NCI-H1417 (cell line): ENCODE measurements at places on chromosomes 2 and 18.

DNA sequence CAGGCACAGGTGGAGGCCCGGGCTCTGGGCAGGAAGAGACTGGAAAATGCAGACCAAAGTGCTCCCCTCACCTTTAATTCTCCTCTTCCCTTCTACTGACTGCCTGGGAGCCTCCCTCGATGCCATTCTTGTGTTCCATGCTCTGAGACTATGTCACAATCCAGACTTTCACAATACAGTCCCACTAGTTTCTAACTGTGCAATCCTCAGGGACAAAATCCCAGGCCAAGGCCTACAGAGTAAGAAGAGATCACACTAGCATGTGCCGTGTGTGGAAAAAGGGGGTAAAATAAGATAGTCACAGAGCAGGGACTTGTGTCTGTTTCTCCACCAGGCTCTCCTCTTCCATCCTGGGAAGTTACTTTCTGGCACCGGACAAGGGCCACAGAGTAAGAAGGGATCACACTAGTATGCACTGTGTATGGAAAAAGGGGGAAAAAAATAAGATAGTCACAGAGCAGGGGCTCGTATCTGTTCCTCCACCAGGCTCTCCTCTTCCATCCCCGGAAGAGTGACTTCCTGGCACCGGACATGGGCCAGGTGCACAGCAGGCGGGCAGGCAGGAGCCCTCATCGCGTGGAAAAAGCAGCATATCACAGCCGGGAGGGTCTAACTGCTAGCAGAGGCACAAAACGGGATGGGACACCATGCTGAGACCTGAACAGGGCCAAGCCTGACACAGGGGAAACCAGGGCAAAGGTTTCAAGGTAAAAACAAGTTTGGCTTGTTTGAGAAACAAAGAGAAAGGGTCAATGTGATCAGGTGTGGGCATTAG is 9.6 kb downstream of the CYB5A start:
- DNase-seq: peak; percentile 59

DNA sequence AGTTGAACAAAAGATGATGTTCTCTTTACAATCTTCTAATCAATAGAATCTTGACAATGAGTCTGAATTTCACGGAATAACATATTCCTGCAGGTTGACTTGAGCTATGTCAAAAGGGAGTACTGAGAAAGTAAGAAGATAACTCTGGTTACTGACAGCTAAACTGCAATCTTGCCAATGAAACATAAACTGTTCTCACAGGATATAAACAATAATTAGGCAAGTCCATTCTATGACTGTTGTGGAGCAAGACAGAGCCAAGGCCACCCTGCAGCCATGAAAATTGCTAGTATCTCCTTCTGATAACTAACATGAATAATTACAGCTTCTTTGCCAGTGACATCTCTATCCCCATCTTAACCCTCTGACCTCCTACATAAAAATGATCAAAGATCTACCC is 6.3 kb upstream of the RPRD1A start:
- DNase-seq: no peak

DNA sequence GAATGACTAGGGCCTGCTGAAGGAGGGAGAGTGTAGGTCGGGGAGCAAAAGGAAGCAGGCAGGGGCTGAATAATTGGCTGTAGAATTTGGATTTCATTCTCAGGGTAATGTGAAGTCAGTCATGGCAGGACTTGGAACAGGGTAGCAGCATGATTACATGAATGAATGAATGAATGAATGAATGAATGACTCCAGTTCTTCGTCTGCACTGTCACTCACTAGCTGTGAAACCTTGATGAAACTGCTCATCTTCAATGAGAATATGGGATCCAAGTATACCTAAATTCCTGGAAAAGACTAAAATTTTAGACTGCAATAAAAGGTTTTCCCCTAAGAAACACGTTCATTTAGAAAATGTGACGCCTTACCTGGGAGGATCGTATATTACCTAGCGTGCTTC is 3.0 kb upstream of the RND3 start:
- no peak for DNase-seq

- DNase-seq: no peak
Measured at GRCh38 chr2:183267148-183267827, 143.0 kb downstream of the NUP35 start.

- DNase-seq: peak; percentile 31
Measured at GRCh38 chr18:24271381-24272228, 126.0 kb downstream of the OSBPL1A start.

DNA sequence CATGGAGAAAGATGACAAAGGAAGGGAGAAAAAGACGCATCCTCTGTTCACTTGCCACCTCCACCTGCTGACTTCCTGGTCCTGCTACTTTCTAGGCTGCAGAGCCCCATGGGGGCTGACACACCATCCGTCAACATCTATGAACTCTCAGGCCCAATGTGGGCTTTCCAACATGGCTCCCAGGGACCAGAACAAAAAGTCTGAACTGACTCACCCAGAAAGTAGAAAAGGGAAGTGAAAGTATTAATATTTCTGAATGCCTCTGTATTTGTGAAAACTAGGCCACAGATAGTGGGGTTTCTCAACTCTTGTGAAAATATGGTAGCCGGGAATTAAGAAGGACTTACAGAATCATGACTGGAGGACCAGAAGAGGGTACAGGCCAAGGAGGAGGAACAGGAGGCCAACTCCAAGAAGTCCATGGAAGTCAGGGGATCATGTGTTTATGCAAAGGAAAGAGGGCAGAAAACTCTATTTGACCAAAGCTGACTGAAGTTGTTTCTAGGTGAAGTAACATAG is 123.1 kb upstream of the CAB39 start:
- DNase-seq: no peak

DNA sequence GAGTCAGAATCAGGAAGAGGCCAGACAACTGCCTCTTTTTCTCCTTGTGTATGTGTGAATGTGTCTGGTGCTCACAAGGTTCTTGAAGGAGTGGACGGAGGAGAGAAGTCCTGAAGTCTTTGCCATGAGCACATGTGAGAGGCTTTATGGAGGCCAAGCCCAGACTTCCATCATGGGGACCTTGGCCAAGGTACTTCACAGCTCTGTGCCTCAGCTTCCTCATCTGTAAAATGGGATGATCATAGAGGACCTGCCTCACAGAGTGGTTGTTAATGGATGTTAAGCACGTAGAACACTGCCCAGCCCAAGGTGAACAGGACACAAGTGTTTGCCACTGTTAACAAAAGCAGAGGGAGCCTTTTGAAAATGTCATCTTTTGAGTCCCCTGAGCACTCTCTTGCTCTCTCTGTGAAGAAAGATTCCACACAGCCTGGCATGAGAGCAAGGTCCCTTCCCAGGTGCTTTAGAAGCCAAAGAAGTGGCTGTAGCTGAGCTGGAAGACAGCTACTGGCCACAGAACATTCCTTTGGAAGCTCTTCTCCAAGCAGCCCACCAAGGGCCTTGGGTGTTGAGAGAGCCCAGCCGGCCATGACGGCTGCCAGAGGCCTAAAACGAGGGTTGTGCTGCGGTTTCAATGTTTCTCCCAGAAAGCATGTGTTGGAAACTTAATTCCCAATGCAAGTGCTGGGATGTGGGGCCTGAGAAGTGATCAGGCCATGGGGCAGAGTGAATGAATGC is 41.8 kb upstream of the ASPRV1 start:
- DNase-seq: no peak

DNA sequence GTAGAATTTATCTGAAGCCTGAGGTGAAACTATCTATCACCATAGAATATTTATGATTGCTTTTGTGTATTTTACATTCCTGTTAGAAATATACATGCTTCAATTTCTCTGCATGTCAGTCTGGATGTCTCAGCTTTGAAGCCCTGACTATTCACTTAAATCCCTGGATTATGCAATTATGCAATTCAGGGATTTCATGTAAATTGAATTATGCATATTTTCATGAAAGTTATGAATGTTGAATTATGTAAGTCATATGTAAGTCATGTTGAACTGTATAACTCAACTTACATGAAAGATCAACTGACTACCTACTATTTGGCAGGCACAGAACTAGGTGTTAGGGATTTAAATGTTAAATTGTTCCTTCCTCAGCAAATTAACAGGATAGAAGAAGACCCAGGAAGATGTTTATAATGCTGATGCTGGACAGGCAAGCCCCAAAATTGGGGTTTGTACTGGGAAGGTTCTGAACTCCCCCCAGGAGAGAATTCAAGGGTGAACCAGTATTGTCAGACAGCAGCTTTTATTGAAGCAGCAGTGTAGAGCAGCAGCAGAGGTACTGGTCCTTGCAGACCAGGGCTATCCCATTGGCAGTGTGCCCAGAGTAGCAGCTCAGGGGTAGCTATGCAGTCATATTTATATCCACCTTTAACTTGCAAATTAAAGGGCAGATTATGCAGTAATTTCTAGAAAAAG is 236.5 kb downstream of the ZNF804A start:
- no peak for DNase-seq

- DNase-seq: no peak
Measured at GRCh38 chr2:3611589-3611988, 16.7 kb downstream of the COLEC11 start.

DNA sequence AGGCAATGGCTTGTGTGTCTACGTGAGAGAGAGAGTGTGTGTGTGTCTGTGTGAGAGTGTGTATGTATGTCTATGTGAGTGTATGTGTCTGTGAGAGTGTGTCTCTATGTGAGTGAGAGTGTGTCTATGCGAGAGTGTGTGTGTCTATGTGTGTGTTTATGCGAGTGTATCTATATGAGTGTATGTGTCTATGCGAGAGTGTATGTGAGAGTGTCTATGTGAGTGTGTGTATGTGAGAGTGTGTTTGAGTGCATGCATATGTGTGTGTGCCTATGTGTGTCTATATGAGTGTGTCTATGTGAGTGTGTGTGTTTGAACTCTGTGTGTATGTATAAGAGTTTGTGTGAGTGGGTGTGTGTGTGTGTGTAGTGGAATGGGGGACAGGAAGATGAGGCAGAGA is 9.8 kb upstream of the GNLY start:
- DNase-seq: peak; percentile 41

GRCh38 chr2:25324905-25325592 is 16.7 kb downstream of the DNMT3A start:
- DNase-seq: no peak

DNA sequence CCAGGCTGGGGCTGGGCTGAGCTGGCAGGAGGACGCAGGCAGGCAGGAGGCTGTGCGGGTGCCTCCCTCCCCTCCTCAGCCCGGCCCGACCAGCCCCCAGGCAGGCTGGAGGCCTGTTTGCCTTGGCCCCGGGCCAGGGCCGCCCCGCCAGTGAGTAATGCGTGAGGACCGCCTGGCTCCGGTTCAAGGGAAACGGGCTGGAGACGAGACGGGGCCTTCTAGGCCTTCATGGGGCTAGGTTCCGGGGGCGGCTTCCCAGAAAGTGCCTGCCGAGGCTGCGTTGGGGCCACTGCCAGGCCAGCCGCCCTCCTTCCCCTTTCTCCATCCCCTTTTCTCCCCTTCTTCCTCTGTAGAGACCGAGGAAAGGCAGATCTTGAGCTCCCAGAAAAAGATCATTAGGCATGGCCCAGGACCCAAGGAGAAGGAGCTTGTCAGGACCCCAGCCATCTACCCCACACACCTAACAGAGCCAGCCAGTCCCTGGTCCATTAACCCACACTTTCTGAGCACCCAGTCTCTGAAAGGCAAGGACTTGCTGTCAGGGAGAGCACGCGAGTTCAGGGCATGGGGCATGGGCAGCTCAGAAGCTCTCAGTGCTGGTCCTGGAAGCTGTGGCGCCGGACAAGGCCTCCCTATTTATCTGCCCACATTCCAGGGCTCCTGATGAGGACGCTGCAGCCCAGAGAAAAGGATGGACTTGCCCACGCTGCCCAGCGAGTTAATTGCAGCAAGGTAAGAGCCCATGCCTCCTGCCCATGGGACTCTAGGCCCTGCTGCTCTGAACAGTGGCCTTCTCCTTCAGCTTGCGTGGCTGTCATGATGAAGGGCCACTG is 48.5 kb downstream of the SMAD7 start:
- peak; percentile 91 for DNase-seq

- no peak for DNase-seq
Measured at GRCh38 chr2:121735518-121736074, 1.1 kb downstream of the NIFK start.

DNA sequence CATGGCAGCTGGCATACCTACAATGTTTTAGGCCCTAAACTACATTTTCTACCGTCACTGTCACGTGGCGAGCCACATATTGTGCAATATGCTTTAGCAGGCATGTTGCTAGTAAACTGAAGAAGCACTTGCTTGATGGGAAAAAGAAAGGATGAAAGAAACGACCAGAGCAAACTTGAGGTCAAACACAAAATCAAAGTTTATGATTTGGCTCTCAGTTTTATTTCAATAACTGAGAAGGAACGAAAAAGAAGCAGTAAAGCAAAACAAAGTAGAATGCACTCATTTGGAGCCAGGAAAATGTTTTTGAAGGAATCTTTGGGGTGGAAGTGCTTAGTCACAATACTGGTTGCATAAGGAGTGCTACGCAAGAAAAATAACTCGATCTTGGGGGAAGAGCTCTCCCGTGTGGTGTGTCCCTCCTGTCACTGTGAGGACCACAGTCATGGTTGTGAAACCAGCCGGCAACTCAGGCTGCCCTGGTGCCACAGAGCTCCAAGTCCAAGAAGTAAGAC is 349.8 kb downstream of the RBM43 start:
- no peak for DNase-seq

DNA sequence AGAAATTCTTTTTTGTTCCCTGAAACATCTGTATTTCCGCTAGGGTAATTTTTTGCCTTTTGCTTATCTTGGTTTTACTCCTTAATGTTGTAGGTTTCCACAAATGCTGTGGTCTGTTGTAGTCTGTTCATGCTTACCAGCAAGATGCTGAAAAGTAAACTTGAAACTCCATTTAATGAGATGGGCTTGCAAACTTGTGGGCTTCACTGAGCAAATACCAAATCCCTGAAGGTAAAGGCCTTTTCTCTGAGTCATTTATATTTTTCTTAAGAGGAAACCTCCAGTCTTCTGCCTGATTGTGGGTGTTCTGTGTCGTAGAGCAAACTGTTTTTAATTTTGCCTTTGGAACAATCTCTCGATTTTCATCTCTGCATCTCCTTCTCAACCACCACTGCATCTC is 9.3 kb downstream of the SP140 start:
- DNase-seq: no peak

GRCh38 chr18:3525870-3526420 is 76.0 kb downstream of the TGIF1 start:
- DNase-seq: no peak

- DNase-seq: no peak
Measured at GRCh38 chr2:82342356-82342755, 2037.8 kb upstream of the LRRTM1 start.

DNA sequence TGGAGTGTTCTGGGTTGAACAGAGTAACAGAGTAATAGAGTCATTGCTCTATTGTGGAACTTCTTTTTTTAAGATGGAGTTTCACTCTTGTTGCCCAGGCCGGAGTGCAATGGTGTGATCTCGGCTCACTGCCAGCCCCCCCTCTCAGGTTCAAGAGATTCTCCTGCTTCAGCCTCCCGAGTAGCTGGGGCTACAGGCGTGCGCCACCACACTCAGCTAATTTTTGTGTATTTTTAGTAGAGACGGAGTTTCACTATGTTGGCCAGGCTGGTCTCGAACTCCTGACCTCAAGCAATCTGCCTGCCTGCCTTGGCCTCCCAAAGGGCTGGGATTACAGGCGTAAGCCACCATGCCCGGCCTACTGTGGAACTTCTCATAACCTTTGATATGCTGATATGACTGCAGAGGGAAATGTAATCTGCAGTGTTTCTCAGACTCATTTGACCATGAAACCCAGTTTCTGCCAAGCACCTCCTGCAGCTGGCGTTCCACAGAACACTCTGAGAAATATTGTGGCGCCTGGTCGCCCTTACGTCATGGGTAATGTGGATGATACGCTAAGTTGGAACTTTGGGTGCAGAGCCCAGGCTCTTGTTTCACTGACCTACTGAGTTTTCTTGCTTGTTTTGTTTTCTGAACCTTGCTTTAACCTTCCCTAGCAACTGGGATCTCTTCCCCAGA is 213.8 kb downstream of the BCL2 start:
- DNase-seq: no peak

GRCh38 chr18:48409591-48410094 is 460 bp upstream of the ZBTB7C start:
- DNase-seq: peak; percentile 83
